ENCODE measurements at places on chromosomes 2 and 18.

- DNase-seq: no peak
Observed at GRCh38 chr18:58396966-58397365, 231.9 kb downstream of the ALPK2 start.

DNA sequence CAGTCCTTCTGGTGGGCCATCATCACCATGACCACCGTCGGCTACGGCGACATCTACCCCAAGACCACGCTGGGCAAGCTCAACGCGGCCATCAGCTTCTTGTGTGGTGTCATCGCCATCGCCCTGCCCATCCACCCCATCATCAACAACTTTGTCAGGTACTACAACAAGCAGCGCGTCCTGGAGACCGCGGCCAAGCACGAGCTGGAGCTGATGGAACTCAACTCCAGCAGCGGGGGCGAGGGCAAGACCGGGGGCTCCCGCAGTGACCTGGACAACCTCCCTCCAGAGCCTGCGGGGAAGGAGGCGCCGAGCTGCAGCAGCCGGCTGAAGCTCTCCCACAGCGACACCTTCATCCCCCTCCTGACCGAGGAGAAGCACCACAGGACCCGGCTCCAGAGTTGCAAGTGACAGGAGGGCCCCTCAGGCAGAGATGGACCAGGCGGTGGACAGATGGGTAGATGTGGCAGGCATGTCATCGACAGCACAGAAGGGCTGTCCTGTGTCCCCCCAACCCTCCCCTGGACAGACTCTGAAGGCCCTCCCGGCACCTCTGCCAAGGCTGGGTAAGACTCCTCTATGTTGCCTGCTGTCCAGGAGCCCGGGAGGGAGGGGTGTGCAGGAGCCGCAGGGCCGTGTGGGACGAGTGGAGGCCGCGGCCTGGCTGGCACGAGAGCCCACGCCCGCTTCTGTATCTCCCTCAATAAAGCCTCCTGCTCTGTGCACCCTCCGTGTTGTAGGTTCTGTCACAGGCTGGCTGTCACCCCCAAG, 2.0 kb downstream of the KCNF1 start:
- DNase-seq: no peak

GRCh38 chr18:44743631-44744030, 62.9 kb downstream of the SETBP1 start:
- no peak for DNase-seq

GRCh38 chr18:31990823-31991222, 27.8 kb upstream of the RNF125 start:
- DNase-seq: no peak

- no peak for DNase-seq
Observed at GRCh38 chr2:197024206-197024605, 97.7 kb upstream of the PGAP1 start.

- DNase-seq: no peak
Observed at GRCh38 chr18:36130039-36130831, 536 bp downstream of the ELP2 start.

DNA sequence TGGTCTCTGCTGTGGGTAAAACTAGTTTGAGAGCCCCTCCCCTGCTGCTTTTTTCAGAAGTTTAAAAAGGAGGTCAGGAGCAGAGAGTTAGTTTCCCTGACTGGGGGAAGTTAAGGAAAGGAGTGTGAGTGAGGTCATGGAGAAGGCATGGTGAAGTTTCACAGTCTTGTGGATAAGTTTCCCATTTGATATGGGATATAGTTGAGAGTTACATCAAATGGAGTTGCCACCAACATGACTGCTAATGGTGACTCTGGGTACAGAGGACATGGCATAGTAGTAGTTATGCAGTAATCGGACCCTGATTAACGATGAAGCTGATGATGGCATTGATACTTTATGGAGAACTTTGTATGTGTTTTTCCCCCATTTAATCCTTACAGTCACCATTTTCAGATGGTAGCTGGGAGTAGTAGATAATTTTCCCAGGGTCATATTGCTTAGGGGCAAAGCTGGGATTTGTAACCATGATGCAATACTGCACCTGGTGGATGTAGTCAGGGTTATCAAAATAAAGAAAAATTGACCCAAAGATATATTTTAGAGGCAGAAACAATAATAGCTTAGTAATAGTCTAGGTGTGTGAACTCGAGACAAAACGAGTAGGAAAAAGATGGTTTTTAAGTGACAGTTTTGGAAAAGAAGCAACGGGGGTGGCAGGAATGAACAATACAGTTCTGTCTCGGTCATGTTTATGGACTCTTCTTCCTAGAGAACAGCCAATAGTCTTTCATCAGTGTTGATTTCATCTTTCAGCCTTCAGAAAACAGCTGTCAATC, 74.6 kb downstream of the FMNL2 start:
- no peak for DNase-seq

DNA sequence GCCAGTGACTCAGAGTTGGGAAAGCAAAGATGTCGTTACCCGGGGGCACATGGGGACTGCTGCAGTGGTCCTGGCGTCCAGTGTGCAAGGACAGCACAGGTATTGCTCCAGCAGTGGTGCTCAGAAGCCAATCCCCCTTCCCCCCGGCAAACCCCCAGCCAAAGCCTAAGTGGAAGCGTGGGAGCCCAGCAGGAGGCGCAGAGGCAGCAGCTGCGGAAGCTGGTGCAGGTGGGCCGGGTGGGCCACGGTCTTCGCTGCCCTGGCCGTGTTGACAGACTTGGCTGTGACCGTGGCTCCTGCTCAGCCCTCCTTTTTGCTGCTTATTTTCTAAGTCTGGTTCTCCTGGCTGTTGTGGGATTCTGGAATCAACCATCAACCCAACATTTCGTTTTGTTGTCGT, 369.8 kb upstream of the ST6GAL2 start:
- DNase-seq: no peak

DNA sequence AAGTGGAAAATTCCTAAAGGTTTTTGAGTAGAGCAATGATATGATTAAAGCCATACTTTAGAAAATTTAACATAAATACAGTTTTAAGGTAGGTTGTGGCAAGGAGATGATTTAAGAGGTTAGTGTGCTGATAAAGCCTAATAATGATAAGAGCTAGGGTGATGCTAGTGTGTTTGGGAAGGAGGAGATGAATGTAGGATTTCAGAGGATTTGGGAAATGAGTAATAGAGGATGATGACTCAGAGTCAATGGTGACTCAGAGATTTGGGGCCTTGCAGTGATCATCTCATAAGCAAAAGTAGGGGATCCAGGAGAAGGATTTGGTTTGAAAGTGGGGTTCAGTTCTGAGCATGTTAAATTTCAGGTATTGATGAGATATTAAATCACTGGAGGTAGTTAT, 23.3 kb downstream of the STAMBP start:
- DNase-seq: no peak

GRCh38 chr18:41391616-41392595, 563.1 kb upstream of the PIK3C3 start:
- no peak for DNase-seq

GRCh38 chr2:202423139-202423538, 47.0 kb downstream of the BMPR2 start:
- DNase-seq: no peak

DNA sequence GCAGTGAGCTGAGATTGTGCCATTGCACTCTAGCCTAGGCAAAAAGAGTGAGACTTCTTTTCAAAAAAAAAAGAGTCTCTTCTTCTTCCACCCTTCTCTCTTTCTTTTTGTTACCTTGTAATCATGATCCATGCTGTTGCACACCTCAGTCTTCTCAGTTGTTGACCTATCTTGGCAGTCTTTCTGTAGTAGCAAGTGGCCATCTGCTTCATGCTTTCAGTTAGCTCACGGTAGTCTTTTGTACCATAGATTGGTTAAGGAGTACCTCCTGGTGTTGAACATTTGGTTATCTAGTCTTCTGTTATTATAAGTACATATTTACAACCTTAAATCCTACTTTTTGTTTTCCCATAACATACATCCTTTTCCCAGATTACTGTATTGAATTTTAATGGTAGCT, 3.1 kb downstream of the GORASP2 start:
- DNase-seq: no peak

DNA sequence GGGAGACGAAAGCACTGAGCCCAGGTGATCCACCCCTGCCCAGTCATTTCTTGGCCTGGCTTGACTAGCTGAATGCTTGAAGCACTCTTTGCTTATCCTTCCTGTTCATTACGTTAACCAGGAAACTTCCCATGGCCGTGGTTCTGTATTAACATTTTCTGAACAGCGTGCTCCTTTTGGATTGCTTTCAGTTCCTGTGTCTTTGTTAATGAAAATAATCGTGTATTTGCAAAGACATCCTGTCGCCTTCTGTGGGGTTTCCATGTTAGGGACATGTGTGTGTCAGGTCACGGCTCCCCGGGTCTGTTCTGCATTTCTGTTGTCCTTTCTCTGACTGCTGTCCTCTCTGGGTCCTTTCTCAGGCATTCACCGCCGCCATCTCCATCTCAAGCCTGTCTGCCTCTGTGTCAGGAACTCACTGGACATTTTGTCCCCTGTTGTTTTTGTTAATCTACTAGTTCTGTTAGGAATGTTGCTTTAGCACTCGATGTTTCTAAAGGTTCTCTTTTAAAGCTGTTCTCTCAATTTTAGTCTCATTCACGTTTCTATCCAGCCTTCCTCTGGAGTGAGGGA, 434.1 kb upstream of the HS6ST1 start:
- no peak for DNase-seq

- DNase-seq: no peak
Observed at GRCh38 chr18:73164430-73164829, 296.6 kb upstream of the NETO1 start.

DNA sequence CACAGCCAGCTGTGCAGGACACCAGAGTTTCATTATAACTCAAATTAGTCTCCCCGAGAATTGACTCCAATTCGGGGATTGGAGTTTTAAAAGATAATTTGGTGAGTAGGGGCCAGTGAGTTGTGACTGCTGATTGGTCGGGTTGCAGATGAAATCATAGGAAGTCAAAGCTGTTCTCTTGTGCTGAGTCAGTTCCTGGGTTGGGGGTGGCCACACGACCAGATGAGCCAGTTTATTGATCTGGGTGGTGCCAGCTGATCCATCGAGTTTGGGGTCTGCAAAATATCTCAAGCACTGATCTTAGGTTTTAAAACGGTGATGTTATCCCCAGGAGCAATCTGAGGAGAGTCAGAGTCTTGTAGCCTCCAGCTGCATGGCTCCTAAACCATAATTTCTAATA, 82.7 kb upstream of the SLC66A3 start:
- no peak for DNase-seq

GRCh38 chr2:101356055-101356454, 31.2 kb downstream of the CREG2 start:
- DNase-seq: no peak

- no peak for DNase-seq
Observed at GRCh38 chr18:23313379-23313778, 139.7 kb upstream of the RIOK3 start.

- DNase-seq: no peak
Observed at GRCh38 chr2:70870790-70871189, 35.2 kb upstream of the CD207 start.

GRCh38 chr2:73037947-73038585, 33.4 kb downstream of the SFXN5 start:
- no peak for DNase-seq

DNA sequence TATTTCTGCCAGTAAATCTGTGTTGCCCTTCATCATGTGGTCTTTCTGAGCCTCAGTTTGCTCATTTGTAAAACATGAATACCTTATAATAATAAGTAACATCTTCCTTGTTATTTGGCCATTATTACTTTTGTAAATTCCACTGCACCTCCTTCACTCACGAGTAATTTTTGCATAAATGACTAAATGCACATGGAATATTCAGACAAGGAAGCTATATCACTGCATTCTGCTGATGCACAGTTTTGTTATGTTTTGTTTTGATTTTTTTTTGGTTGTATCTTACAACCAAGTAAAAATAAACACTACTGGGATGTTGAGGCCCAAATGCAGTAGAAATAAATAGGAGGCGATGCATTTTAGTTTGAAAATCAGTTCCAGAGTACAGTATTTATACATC, 185.3 kb upstream of the POU3F3 start:
- no peak for DNase-seq

DNA sequence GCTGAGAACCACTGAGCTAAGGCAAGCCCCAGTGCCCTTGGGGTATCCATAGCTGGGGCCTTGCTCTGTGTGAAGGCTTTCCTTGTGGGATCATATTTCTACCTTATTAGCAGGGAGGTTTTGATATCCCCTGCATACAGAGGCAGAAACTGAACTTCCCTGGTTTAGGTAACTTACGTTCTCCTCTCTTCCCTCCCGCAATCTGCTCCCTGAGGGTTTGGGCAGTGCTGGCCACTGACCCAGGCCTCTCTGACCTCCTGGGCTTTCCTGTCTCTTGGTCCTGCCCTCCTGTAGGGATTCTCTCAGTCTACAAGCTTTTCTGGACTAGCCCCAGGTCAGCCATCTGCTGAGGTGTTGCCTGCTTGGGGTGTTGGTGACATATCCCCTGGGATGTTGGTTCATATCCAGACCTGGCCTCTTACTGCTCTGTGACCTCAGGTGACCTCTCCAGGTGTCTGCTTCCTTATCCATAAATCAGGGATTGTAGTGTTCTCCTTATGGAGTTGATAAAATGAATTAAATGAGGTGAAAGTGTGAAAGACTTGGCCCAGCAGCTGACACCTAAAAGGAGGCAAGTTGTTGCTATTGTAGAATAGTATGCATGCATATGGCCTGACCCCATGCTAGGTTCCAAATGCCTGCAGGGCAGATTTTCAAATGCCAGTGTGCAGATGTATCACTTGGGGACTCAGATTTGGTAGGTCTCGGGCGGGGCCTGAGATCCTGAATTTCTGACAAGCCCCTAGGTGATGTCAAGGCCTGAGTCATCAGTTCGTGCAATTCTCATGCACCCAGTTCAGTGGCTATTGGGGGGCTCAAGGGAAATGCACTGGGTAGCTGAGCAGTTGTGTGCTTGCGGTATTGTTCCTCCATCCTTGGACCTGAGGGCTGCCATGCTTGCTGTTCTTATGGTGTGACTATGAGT, 106.6 kb downstream of the FHOD3 start:
- no peak for DNase-seq

DNA sequence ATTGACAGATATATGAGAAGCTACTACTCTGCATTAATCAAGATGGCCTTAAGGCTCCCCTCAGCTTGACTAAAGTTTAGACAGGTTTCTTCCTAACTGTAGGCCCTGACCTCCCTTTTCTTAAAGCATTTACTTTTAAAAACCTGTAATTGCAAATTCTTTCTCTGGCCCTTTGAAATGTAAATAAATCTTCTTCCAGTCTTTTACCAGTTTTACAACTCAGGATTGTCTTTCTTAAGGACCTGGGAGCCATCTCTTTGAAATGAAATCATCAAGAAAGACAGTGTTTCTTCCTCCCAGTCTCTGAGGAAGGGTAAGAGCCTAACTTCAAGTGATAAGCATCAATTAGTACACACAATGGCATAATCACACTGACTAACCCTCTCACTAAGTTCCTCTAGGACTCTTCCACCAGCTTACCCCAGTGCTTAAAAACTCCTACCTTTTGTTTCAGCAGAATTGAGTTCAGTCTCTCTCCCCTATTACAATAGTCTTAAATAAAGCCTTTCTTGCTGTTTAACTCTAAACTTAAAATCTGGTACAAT, 58.7 kb upstream of the CDH20 start:
- no peak for DNase-seq

DNA sequence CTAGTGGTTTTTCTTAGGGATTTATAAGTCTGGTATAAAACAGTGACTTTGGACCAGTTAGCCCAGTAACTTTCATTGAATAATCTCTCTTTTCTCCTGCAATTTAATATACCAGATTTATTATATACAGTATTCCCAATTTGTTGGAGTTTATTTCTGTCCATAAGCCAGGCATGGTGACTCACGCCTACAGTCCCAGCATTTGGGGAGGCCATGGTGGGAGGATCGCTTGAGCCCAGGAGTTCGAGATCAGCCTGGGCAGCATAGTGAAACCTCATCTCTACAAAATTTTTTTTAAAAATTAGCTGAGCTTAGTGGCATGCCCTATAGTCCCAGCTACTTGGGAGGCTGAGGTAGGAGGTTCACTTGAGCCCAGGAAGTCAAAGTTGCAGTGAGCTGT, 26.7 kb downstream of the CNNM4 start:
- DNase-seq: no peak

All from activated CD4-positive, alpha-beta T cell treated with anti-CD3 and anti-CD28 coated beads for 1 hour (primary cell).